Activated CD8-positive, alpha-beta memory T cell treated with anti-CD3 and anti-CD28 coated beads for 1 hour (primary cell): ENCODE measurements at places on chromosomes 2 and 18.

DNA sequence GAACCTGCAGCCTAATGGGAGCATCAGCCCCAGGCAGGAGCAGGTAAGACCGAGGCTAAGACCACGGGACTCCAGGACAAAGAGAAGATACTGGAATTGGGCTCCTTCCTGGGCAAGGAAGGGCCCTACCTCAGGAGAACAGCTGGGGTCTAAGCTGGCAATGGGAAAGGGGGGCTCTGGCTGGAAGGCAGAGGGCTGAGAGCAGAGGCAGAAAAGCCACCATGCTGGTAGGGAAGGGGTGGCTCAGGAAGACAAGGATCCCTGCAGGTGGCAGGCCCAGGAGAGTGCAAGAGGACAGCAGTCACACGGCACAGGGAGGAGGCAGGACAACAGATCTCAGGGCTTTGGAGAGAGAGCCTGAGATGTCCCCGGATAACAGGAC, 203.5 kb downstream of the NDUFA10 start:
- no peak for DNase-seq

- no peak for DNase-seq
These were observed 2.4 kb downstream of the DLX2 start for GRCh38 chr2:172100080-172100934.

GRCh38 chr2:217870528-217871011, 132.2 kb downstream of the TNS1 start:
- DNase-seq = no peak

- DNase-seq = no peak
These were observed 14.7 kb upstream of the ITGB6 start for GRCh38 chr2:160214461-160215445.

GRCh38 chr2:162126527-162126926, 25.5 kb downstream of the GCG start:
- no peak for DNase-seq

DNA sequence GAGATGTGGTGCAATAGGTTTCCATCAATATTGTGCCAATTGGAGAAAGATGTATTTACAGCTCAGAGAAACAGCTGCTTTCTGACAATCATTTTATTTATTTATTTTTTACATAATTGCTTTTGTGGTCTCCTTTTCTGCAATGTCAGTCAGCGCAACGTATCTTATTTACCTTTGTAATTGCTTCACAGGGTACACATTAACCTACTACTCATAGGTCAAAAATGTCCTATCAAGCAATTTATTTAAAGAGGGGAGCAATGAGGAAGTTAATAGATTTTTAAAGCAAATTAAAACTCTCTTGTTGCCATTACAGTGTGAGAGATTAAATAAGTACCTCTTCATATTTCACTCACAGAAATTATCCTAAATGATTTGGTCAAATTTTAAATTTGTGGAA, 291.0 kb downstream of the CALCRL start:
- no peak for DNase-seq

GRCh38 chr18:7735626-7736175, 168.6 kb downstream of the PTPRM start:
- DNase-seq = no peak

GRCh38 chr2:216830346-216830745, 29.5 kb downstream of the TNP1 start:
- no peak for DNase-seq

DNA sequence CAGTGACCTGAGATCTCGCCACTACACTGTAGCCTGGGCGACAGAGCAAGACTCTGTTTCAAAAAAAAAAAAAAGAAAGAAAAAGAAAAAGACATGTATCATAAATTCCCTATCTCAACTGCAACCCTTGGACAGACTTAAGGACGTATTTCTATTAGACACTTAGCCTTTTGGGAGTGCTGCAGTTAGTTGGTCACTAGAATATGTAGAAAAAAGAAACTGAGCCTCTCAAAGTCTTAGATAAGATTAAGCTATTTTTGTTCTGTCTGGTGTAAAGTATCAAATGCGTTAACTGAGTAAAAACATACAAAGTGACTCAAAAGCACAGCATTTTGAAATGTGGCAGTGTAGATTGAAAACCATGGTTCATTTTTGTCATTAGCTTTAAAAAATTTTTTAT, 7.3 kb downstream of the NBEAL1 start:
- no peak for DNase-seq

GRCh38 chr2:28053597-28053996, 163.1 kb downstream of the BABAM2 start:
- no peak for DNase-seq

- DNase-seq = no peak
These were observed 75.4 kb downstream of the CERKL start for GRCh38 chr2:181581534-181581933.

DNA sequence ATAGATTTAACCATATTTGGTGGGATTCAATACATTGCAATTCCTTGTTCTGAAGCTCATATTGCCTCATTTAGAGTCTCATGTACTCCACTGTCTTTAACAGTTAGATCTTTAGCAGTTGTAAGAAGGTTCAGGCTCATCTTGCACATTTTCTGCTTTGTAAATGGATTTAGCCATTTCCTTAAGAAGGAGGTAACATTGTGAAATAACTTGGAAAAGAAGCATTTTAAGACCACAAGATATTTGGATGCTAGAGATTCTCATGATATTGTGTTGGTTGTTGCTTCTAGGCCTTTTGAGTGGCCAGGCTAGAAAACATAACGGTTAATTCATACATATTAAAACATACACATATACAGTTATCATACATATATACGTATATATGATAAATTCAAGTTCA, 445.8 kb upstream of the NXPH2 start:
- DNase-seq = no peak

GRCh38 chr18:12000072-12000659, 18.9 kb downstream of the IMPA2 start:
- DNase-seq = no peak

- no peak for DNase-seq
These were observed 105.6 kb upstream of the STK17B start for GRCh38 chr2:196277002-196277401.

GRCh38 chr2:71696381-71696780, 243.0 kb downstream of the DYSF start:
- no peak for DNase-seq

DNA sequence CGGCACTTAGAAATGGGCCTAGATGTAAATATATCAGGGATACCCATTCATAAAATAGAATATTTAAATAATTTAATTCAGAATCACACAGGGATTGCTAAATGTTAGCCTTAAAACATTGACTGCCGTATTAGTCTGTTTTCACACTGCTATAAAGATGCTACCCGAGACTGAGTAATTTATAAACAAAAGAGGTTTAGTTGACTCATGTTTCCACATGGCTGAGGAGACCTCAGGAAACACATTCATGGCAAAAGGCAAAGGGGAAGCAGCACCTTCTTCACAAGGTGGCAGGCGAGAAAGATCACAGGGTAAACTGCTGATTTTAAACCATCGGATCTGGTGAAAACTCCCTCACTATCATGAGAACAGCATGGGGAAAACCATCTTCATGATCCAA, 223.6 kb upstream of the GULP1 start:
- DNase-seq = no peak

DNA sequence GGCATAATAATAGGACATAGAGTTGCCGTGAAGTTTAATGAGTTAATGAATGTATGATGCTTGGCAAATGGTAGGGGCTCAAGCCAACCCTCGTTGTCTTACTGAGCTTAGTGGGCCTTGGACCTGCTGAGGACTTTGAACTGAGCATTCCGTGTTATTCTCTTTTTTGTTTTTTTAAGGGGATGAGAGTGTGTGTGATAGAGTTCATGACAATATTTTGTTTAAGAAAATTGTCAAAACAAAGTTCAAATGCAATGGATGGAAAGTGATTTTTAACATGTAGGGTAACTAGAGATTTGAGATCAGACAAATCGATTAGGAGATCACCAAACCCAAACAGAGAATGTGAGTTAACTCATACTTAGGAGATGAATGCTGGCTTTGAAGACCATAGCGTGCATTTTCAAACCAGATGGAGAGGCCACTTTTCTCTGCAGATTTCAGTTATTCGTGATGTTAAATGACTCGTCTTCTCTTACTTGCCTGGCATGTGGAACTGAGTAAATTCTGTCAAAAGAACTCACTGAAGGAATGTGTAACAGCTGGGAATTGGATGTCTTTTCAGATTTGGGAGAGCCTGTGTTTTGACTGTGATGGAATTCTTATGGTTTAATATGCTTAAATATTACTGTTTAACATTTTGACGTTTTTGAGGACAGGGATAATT, 88.7 kb downstream of the NEDD4L start:
- no peak for DNase-seq

GRCh38 chr18:66682855-66683322, 79.0 kb upstream of the CDH19 start:
- no peak for DNase-seq

GRCh38 chr2:70560442-70560841, 6.8 kb upstream of the TGFA start:
- no peak for DNase-seq

DNA sequence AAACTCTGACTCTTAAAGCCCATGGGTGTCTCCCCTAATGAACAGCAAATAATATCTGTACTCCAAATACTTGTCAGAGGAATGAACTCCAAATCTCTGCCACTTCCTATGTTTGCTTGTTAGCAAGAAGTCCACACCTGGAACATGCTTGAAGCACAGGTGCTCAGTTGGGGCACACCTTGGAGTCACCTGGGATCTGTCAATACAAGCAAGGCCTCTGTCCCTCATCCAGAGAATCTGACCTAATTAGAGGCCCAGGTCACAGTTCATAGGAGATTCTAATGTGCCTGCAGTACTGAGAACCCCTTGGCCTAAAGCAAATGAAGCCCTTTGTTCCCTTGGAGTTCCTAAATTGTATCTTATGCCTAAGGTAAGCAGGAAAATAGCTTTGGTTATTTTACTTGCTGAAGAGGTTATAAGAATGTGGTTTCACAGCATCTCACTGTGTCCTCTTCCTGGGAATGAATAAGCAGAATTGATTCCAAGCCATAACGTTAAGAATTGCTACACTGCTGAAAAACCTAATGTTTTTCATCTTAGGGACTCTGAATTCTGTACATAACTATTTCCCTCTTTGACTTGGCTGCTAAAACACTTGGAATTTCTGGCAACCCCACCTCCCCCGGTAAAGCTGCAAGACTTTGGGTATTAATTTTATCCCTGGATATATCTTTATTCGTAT, 113.4 kb downstream of the PIEZO2 start:
- DNase-seq = no peak

DNA sequence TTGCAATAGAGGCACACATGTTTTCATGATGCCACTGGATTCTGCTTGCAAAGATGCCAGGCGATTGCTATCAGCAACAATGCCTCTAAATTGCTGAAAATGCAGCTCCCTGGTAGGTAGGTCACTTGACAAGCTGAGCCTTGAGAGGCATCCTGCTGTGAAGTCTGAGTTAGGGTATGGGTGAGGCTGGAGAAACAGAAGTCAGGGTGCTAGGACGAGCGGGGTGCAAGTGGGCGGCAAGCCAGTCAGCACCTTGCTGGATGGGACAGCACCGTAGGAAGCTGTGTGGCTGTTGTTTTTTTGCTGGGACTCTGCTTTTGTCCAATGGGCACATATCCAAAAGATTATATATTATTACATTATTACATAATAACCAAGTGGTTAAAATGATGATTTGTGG, 10.5 kb upstream of the CLIP4 start:
- DNase-seq = no peak

- DNase-seq = no peak
These were observed 326.9 kb downstream of the SLC4A3 start for GRCh38 chr2:219954331-219954730.

DNA sequence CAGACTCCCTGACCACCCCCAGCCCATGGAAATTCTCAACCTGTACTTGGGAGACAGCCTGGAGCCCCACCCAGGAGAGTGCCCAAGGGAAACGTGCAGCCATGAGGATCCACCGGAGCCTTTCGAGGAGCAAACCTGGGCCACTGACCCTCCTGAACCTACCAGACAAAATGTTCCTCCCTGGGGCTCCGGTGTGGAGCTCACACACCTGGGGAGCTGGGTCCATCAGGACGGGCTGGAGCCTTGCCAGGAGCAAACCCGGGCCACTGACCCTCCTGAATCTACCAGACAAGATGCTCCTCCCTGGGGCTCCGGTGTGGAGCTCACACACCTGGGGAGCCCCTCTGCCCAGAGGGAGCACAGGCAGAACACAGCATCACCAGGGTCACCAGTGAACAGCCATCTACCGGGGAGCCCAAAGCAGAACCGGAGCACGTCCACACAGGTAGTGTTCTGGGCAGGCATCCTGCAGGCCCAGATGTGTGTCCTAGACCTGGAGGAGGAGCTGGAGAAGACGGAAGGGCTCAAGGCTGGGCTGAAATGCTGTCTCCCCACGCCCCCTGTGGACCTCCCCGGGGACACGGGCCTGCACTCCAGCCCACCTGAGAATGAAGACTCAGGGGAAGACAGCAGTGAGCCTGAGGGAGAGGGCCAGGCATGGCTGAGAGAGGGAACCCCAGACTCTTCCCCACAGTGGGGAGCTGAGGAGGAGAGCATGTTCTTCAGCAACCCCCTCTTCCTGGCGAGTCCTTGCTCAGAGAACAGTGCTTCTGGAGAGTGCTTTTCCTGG, 8.9 kb downstream of the PSD4 start:
- DNase-seq = no peak

GRCh38 chr2:234858145-234858544, 93.7 kb upstream of the SH3BP4 start:
- no peak for DNase-seq

- DNase-seq = no peak
These were observed 77.5 kb upstream of the TCF4 start for GRCh38 chr18:55665506-55665905.

- no peak for DNase-seq
These were observed 28.9 kb upstream of the RAMP1 start for GRCh38 chr2:237830522-237830921.

- no peak for DNase-seq
These were observed 547.2 kb downstream of the ZNF804A start for GRCh38 chr2:185145316-185146121.

DNA sequence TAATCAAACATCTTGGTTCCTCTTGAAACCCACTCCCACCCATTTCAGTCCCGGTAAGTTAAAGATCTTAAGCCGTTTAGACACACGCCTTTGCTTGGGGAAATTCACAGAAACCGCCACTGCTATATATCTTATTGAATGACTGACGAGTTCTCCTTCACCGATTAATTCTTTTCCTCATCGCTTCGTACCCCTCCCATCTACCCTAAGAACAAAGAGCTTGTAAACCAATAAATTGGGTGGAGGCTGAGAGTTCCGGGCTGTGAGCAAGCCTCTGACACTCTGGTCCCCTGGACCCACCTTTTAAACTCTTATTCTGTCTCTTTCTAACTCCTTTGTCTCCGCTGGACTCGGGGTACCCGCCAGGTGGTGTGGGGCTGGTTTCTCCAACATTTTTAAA, 30.6 kb downstream of the TMEM131 start:
- no peak for DNase-seq
